ENCODE measurements at places on chromosomes 3 and 15.

DNA sequence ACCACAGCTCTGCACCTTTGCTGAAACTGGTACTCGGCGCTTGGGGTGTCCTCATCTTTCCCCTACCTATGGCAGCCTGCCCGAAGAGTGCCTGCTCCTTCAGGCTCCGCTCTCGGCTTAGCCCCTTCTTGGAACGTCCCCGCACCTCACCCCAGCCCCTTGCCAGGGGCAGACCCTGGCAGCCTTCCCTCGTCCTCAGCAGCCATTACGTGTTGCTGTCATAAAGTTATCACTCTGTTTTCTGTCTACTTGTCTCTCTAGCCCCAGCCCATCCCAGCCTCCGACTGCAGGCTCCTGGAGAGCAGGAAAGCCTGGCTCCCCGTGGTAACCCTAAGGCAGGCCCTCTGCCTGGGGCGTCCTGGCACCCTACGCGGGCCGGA lies 5.1 kb upstream of the BAHD1 start:
- DNase-seq: no peak

- no peak for DNase-seq
Observed at GRCh38 chr3:89488800-89489580, 381.6 kb downstream of the EPHA3 start.

- no peak for DNase-seq
Observed at GRCh38 chr15:42215913-42216829, 8.1 kb upstream of the VPS39 start.

- no peak for DNase-seq
Observed at GRCh38 chr3:141854599-141854998, 21.8 kb upstream of the ATP1B3 start.

GRCh38 chr3:132606085-132606484 lies 9.0 kb downstream of the ACKR4 start:
- DNase-seq: peak; percentile 39

- peak; percentile 28 for DNase-seq
Observed at GRCh38 chr3:1190569-1190968, 97.7 kb downstream of the CNTN6 start.

GRCh38 chr3:153165261-153165681 lies 3.2 kb downstream of the RAP2B start:
- no peak for DNase-seq

- no peak for DNase-seq
Observed at GRCh38 chr15:101114166-101114565, 137.7 kb downstream of the CHSY1 start.

DNA sequence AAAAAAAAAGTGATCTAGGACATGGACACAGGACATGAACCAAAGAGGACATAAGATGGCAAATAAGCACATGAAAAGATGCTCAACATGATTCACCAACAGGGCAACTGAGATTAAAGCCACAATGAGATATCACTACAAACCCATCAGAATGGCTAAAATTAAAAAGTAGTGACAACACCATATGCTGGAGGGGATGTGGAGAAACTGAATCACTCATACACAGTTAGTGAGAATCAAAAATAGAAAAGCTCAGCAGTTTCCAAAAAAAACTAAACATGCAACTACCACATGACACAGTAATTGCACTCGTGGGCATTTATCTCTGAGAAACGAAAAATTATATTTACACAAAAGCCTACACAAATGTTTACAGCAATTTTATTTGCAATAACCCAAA lies 27.9 kb upstream of the ACKR4 start:
- no peak for DNase-seq

DNA sequence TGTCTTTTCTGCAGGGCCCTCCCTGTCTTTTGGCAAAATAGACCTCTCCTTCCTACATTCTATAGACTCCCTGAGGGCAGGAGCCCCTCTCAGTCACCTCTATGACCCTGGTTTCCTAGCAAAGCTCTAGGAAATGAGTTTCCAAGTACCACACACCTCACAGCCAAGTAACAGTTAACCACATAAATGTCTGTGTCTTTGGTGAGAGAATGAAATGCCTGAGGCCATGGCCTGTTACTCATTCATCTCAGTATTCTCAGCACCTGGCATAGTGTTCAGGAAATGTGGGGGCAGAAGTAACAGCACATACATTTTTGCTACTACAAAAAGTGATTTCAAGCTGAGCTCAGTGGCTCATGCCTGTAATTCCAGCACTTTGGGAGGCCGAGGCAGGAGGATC lies 21.0 kb downstream of the RFT1 start:
- peak; percentile 71 for DNase-seq

GRCh38 chr3:16448639-16449070 lies 64.8 kb downstream of the RFTN1 start:
- peak; percentile 94 for DNase-seq

GRCh38 chr3:156307704-156308103 lies 187.3 kb downstream of the KCNAB1 start:
- DNase-seq: peak; percentile 64

DNA sequence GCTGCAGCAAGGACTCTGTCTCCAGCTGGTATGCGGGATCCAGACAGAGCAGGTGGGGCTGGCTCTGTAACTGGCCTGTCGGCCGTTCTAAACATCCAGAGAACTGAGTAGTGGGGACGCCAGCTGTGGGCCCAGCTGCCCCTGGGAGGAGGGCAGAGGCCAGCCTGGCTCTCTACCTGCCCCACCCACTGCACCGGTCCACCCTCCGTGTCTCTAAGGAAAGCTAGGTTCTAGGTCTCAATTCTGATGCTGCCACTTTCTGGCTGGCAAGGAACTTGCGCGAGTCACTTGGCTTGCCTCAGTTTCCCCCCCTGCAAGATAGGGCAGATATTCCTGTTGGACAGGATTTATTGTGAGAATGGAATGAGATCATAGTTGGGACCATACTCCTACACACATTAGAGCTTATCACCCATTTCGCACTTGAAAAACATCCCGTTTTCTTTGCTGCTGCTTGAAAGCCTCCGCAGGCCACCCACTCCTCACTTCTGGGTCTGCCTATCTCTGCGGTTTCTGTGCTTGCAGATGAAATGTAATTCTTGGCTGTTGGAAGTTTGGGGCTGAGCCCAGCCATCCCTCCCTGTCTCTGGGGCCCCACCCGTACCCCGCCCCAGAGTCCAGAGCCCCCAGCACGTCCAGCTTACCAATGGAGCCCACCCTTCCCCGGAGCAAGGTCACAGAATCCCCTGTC lies 65.8 kb downstream of the IQSEC1 start:
- no peak for DNase-seq
